ENCODE measurements at places on chromosomes 1 and 21. TPM values are rescaled to one million over a fixed set of nuclear protein-coding genes. Genes with fewer than 3 reads are reported as not detected.

DNA sequence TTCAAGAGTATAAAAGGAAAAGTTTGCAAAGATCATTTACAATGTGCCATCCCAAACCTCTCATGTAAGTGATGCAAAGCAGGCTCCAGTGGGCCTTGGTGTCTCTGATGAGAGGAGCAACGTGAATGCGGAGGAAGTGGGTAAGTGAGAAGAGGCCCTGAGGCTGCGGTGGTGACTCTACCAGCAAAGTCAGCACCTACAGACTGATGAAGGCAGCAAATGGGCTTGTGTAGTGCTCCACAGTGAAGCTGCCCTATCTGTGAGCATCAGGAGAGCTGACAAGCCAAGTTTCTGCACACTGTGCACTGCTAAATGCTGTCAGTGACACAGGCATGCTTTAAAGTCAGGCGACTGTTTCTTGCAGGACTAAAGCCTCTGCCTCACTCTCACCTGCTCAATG lies 15.6 kb upstream of the RAP1A start:
- no peak for DNase-seq

DNA sequence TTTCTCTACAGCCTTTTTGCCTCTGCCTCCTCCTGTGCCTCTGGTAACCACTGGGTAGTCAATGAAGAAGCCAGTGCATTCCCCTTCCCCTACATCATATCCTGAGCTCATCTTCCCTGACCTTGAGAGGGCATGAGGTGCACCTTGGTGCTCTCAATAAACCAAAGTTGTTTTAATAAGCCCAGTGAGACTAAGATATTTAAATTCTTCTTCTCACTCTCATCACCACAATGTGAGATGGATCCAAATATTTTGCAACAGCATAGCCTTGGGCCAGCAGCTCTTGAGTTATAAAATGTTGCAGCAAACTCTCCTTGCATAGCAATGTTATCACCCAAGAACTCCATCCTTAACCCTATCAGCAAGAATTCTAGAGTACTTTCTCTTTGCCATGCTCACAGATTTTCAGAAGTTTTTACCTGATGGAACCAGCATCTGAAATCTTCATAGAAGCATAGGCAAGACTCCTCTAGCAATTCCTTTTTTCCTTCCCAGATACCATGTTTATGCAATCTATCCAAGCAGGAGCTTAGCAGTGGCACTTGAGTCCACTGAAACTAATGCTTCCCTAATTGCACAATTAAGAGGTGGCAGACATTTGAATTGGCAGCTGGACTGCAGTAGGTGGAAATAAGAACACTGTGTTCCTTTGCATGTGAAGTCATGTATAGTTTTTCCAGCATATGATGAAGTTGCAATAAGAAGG lies 36.8 kb downstream of the CDC7 start:
- peak; percentile 90 for DNase-seq

GRCh38 chr21:34724131-34724856 lies 55.5 kb downstream of the CLIC6 start:
- peak; percentile 57 for DNase-seq

Gene RORC
- not detected for total RNA-seq

Gene HENMT1
- 4.1 TPM for total RNA-seq

Gene PIP5K1A
- 56.4 TPM for total RNA-seq

Data from fibroblast of the aortic adventitia (primary cell).